ENCODE measurements at places on chromosomes 3 and 15.

DNA sequence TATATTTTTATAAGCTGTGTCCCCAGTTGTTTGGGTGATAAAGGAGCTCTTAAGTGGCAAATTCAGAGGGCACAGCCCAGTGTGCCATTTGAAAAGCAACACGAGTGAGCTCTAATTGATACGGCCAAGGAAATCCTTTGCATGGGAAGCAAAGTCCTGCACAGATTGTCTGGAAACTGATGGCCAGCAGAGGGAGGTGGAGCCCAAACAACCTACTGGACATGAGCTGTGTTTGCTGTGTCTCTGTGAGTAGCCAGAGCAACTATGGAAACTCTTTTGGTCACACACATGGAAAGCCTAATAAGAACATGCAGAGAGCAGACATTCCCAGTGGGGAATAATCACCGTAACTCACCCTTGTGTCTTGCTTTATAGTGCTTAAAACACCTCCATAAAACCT, 24.4 kb downstream of the ONECUT1 start:
- DNase-seq, result no peak

GRCh38 chr15:70142072-70142321, 44.3 kb upstream of the TLE3 start:
- no peak for DNase-seq

DNA sequence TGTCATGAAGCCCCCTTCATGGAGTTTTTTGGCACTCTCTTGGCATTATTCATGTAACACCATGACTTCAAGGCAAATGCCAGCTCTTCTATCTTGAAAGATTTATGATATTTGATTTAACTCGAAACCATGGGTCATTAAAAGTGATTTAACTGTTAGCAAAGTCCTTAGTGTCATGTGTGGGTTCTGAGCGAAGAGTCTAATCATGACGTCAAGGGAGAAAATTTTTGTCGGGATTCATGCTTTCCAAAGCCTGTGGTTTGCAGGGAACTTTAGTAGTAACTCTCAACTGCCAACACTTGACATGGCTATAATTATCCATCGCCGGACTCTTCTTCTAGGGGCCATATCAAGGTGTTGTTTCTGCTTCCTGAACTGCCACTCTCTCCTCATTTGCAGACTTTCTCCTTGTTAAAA, 11.5 kb downstream of the GXYLT2 start:
- DNase-seq, result no peak

DNA sequence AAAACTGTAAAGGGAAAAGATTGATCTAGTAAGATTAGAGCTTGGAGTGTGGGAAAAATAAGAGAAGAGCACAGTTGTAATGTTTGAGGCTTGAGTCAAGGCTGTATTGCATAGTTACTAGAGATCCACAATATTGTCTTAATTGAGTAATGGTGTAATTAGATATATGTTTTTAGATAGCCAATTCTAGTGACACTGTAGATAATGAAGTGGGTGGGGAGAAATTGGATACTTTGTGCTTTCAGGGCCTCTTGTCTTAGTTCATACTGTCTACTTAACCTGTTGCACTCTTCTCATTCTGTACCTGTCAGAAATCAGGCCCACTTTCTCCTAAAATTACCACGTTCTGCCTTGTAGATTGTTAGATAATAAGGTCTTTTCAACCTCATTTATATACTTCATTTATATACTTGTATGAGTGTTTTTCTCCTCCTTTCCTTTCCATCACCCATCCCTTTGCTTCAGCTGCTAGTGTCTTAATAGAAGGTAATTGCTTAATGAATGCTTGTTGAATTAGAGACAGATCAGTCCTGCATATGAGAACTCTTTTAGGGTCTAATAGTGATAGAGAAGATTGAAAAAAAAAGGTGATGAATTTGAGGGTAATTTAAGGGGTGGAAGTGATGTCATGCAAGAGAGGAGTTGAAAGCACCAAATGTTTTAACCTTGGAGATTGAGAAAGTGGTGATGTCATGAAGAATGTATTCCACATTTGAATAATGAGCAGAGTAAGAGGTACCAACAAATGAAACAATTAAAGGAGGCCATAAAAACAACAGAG, 32.0 kb downstream of the PIK3CA start:
- DNase-seq, result peak; percentile 88

DNA sequence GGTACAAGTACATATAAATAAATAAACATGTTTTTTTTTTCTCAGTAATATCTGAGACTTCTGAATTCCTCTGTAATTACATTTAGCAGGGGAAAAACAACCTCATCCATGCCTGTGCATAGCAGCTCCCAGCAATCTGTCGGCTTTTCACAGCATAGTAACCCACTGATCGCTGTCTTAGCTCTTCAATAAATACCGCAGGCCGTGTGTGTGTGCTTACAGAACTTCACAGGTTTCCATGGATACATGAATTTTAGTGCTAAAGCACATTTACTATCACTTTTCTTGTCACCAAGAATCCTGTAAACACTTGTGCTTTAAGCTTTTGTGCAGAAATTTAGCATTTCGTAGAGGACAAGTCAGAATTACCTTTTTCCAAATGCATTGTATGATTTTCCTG, 4.0 kb upstream of the PLAAT1 start:
- no peak for DNase-seq

All from NCI-H1436 (cell line).